ENCODE measurements at places on chromosomes 5 and 9.

DNA sequence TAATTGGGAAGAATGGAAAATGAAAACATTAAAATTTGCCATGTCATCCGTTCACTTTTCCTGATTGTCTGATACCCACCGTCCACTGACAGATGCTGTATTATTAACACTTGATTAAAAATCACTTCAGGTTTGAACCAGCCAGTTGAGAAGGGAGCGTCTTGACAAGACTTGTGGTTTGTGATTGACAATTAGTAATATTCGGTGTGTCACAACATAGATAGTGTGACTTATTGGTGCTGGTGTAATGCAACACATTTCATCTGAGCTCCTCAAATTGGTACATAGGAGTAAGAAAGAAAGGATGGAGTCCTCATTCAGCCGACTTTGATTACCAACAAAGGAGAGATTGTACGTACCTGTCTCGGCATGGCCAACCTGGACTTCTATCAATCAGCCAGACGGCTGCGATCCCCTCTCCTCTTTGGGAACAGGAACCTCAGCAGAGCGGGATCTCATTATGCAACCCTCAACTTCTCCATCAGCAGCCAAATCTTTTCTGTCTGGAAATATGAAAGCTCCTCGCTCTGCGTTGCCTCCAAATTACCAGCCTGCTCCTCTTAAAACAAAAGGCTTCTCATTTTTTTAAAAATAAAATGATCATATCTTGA lies 211.7 kb upstream of the MVB12B start:
- DNase-seq = no peak

DNA sequence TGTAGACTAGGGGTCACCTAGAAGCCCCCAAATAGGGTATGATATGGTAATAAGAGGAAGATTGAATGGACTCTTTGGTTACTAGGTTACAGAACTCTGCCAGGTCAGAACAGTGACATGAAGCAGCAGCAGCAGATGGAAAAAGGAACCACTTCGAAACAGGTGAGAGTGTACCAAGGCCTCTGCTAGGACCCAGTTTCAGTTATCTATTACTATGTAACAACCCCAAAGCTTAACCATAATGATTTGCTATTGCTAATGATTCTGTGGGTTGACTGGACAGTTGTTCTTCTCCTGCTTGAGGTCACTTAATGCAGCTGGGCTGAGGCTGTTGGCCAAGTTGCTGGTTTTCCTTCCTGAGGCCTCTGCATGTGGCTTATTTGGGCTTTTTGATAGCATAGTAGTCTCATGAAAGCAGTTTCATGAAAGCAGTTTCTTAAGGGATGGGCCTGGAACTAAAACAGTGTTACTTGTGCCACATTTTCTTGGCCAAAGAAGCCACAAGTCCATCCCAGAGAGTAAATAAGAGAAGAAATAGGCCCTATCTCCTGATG lies 17.6 kb downstream of the C9orf43 start:
- no peak for DNase-seq

GRCh38 chr5:39877479-39877878 lies 452.7 kb upstream of the DAB2 start:
- no peak for DNase-seq

- DNase-seq = no peak
These were observed 107.0 kb downstream of the GPBP1 start for GRCh38 chr5:57280853-57281252.

DNA sequence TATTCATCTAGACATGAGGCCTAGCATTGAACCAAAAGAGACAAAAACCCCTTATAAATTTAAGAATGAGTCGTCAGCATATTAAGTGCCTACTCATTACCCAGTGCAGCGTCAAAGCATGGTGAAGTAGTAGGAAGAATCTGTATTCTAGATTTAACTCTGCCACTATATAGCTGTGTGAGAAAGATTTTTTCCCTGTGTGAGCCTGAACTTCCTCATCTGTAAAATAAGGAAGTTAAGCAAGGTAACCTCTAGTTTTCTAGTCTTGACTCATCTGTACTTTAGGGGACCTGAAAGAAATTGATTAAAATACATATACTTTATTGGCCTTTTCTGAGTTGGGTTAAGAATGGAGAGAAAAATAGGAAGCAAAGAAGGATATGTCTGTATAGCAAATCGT lies 82.1 kb upstream of the RUSC2 start:
- DNase-seq = no peak

- DNase-seq = no peak
These were observed 58.2 kb upstream of the GGTA1 start for GRCh38 chr9:121557581-121558447.

GRCh38 chr5:123059455-123059854 lies 22.9 kb upstream of the PPIC start:
- no peak for DNase-seq

GRCh38 chr9:114108016-114108833 lies 9.1 kb upstream of the KIF12 start:
- peak; percentile 4 for DNase-seq

Measured in stimulated activated CD8-positive, alpha-beta memory T cell treated with anti-CD3 and anti-CD28 coated beads, Interleukin-15, amount 100 ng/mL, for 4 hours (primary cell).